ENCODE measurements at places on chromosomes 4 and X.

DNA sequence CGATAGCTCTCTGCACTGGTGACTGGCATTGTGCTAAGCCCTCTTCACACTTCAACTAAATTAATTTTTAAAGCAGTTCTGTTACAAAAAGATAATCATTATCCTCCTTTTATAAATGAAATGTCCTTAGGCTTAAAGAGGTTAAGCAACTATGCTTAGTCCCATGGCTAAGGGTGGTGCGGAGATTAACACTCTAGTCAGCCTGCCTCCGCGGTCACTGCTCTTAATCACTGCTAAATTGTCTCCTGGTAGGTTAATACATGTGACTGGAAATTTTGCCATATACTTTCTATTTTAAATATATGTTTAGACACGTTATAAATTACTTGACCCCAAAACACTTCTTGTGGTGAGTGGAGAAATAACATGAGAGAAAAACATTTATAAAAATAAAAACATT, 473.7 kb downstream of the CENPC start:
- H3K4me1 ChIP-seq: no peaks in the 10 kb centered on the region
- no peak overlapping the region for H3K4me3 ChIP-seq
- no peak for DNase-seq
- H3K36me3 ChIP-seq: no peaks in the 10 kb centered on the region
- H3K27ac ChIP-seq: no peak overlapping the region

DNA sequence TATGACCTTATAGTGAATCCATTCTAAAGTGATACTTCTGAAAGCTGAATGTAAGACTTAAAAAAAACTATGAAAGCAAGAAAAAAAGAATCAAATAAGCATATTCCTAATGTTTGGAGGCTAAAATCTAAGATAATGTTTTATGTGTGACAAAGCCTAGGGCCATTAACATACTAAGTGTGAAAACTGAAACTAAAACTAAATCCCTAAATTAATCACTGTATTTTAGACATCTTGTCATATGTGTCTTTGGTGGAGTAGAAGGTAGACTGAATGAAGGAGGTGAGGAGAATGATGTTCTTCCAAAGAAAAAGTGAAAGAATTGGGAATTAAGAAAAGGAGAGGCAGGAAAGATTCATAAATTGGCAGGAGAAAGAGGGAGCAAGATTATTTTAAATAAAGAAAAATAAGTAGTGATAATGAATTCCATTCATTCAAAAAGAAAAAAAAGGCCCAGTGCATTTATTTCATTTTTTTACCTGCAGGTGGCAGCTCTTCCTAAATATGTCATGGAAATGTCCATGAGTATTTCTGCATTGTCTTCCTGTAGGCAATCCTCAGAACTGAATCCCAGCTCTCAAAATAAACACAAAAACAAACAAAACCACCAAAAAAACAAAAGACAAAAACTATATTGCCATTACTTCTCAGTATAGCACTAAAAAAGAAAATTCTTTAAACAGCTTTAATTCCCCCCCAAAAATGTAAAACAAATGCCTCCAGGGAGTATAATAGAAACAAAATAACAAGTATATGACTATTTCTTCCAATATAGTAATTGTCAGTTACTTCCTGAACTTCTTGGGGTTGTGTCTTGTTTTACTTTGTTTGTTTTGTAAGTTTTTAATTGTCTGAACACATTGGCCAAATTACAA, 17.0 kb upstream of the AP1AR start:
- no peak overlapping the region for H3K27ac ChIP-seq
- no peak for DNase-seq
- no peaks in the 10 kb centered on the region for H3K36me3 ChIP-seq
- H3K4me1 ChIP-seq: no peaks in the 10 kb centered on the region
- no peaks in the 10 kb centered on the region for H3K27me3 ChIP-seq

DNA sequence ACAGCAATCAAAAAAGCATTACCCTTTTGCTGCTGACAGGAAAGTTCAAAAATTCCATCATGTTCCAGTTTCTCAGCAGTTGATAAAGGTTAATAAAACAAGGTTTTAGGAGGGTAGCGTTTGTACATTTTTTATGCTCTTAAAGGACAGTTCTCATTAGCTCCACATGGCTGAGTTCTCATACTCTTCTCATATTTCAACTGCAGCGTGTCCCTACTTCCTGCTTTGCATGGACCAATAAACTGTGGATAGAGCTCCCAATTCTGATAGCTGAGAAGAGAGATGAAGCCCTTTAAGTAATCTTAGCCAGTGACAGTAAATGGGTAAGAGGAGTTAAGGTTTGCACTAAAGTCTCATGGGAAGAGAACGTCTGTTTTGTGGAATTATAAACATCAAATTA, 53.5 kb downstream of the SPANXA2 start:
- no peaks in the 10 kb centered on the region for H3K36me3 ChIP-seq
- no peak for DNase-seq
- H3K4me1 ChIP-seq: no peaks in the 10 kb centered on the region
- no peak overlapping the region for H3K4me3 ChIP-seq
- H3K27ac ChIP-seq: no peak overlapping the region

DNA sequence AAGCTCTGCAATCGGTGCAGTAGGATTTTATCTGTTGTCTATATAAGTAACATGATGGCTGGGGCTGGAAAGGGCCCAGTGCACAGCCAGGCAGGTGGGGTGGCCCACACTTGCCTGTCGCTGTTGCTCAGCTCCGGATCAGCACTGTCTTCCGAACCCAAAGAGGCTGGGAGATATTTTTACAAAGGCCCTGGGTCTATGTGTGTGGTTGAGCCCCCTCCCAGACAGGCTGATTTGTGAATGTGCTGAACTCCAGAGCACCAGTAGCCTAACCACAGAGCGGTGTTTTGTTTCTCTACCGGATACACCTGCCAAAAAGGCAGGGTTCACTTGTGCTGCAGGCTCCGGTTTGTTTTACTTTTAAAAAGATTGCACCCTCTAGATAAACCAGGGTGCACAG, 33.5 kb upstream of the CHRNA9 start:
- peaks cover 93% of the 10 kb centered on the region for H3K4me1 ChIP-seq
- peak overlapping the region; percentile 82 for H3K27ac ChIP-seq
- no peaks in the 10 kb centered on the region for H3K27me3 ChIP-seq
- no peak overlapping the region for H3K4me3 ChIP-seq
- peak; percentile 77 for DNase-seq

- DNase-seq: no peak
- peaks cover 9% of the 10 kb centered on the region for H3K36me3 ChIP-seq
- H3K27ac ChIP-seq: no peak overlapping the region
- H3K27me3 ChIP-seq: no peaks in the 10 kb centered on the region
- H3K4me3 ChIP-seq: no peak overlapping the region
- peaks cover 36% of the 10 kb centered on the region for H3K4me1 ChIP-seq
These were observed 3.0 kb downstream of the KIAA0232 start for GRCh38 chr4:6785572-6785925.

DNA sequence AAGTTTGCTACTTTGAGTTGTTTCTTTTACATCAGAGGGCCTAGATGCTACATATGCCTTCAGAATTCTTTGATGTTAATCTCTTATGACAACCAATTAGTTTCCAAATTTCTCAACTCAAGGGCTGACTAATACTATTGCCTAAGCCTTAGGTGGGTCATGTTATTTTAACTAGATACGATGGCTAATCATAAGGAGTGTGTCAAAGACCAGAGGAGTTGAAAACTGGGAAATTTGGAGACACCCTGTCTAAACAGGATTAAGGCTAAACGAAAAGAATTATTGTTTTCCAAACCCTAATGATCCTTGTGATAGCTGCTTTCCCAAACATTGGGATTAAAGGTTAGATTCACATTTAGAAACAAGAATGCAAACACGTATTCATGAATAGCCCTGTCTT, 228.5 kb downstream of the PCDH7 start:
- no peaks in the 10 kb centered on the region for H3K27me3 ChIP-seq
- H3K27ac ChIP-seq: no peak overlapping the region
- no peak overlapping the region for H3K4me3 ChIP-seq
- H3K36me3 ChIP-seq: no peaks in the 10 kb centered on the region
- no peaks in the 10 kb centered on the region for H3K4me1 ChIP-seq

- no peak overlapping the region for H3K27ac ChIP-seq
- H3K4me3 ChIP-seq: no peak overlapping the region
- no peaks in the 10 kb centered on the region for H3K4me1 ChIP-seq
- no peaks in the 10 kb centered on the region for H3K27me3 ChIP-seq
- no peak for DNase-seq
These were observed 621.9 kb downstream of the TECRL start for GRCh38 chr4:63787326-63787725.

DNA sequence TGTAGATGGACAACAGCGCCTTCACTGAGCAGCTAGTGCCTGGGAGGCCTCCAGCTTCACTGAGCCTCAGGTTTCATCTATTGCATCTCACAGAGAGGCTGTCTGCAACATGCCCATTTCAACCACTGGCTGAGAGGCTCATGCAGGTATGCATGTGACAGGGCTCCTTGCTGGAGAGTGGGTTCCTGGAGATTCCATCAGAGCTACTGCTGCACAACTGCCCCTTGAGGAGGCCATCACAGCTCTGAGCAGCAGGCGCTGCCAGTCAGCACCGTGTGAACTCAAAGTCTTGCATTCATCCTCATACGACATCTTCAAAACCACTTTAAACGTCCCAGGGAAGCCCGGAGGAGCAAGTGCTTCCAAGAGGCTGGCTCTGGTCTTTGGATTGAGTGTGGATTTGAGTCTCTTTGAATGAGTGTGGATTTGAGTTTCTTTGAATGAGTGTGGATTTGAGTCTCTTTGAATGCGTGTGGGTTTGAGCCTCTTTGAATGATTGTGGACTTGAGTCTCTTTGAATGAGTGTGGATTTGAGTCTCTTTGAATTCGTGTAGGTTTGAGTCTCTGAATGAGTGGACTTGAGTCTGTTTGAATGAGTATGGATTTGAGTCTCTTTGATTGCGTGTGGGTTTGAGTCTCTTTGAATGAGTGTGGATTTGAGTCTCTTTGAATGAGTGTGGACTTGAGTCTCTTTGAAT, 8.7 kb downstream of the P2RY8 start:
- no peak for DNase-seq
- peaks cover 46% of the 10 kb centered on the region for H3K4me1 ChIP-seq
- no peak overlapping the region for H3K27ac ChIP-seq
- H3K4me3 ChIP-seq: no peak overlapping the region
- no peaks in the 10 kb centered on the region for H3K27me3 ChIP-seq
- H3K36me3 ChIP-seq: peaks cover 52% of the 10 kb centered on the region

- DNase-seq: no peak
- H3K4me3 ChIP-seq: no peak overlapping the region
- no peaks in the 10 kb centered on the region for H3K4me1 ChIP-seq
- no peaks in the 10 kb centered on the region for H3K36me3 ChIP-seq
- no peaks in the 10 kb centered on the region for H3K27me3 ChIP-seq
These were observed 179.1 kb upstream of the KLHL4 start for GRCh38 chrX:87338510-87338909.

GRCh38 chr4:21134994-21135393, 434.7 kb downstream of the PACRGL start:
- no peak for DNase-seq
- H3K27ac ChIP-seq: no peak overlapping the region
- no peaks in the 10 kb centered on the region for H3K27me3 ChIP-seq
- no peak overlapping the region for H3K4me3 ChIP-seq
- no peaks in the 10 kb centered on the region for H3K36me3 ChIP-seq

GRCh38 chrX:139930916-139931645, 1.8 kb downstream of the ATP11C start:
- no peaks in the 10 kb centered on the region for H3K36me3 ChIP-seq
- H3K4me1 ChIP-seq: peaks cover 13% of the 10 kb centered on the region
- no peaks in the 10 kb centered on the region for H3K27me3 ChIP-seq
- H3K4me3 ChIP-seq: peak overlapping the region; percentile 78
- peak; percentile 14 for DNase-seq

DNA sequence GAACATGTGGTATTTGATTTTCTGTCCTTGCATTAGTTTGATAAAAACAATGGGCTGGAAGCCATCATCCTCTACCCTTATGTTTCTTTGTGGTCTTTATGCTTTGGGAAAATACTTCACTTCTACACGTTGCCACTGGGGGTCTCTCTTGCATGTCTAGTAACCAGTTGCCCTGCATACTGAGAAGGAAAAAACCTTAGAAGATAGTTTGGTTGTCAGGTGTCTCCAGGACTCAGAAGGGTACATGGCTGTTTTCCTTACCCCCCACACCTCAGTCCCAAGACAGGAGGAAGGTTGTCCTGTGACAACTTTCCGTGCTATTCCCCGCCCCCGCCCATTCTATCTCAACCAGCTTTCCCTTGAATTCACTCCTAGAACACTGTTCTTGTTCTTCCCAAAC, 62.1 kb upstream of the LANCL3 start:
- no peaks in the 10 kb centered on the region for H3K27me3 ChIP-seq
- no peaks in the 10 kb centered on the region for H3K36me3 ChIP-seq
- no peak overlapping the region for H3K27ac ChIP-seq
- H3K4me1 ChIP-seq: no peaks in the 10 kb centered on the region
- H3K4me3 ChIP-seq: no peak overlapping the region
- no peak for DNase-seq

DNA sequence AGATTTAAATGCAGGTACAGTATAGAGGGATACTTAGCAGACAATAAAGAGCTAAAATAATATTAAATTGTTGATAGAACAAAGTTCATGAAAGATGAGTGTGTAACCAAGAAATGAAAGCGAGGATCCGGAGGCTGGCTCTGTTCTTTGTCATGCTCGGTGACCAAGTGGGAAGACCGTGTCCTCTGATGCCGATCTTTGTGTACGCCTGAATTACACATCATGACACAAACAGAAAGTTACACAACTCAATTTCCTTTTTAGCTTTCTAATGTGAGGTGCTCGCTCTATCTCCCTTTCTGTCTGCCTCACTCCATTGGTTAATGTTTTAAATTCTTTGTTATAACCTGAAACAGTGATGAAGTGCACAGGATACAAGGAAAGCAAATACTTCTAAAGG, 114.8 kb upstream of the NEIL3 start:
- DNase-seq: no peak
- no peaks in the 10 kb centered on the region for H3K4me1 ChIP-seq

GRCh38 chr4:156195914-156196313, 242.2 kb upstream of the CTSO start:
- H3K4me1 ChIP-seq: no peaks in the 10 kb centered on the region
- no peak for DNase-seq
- H3K27ac ChIP-seq: no peak overlapping the region
- no peak overlapping the region for H3K4me3 ChIP-seq

- H3K27ac ChIP-seq: no peak overlapping the region
- peaks cover 3% of the 10 kb centered on the region for H3K36me3 ChIP-seq
- H3K4me1 ChIP-seq: peaks cover 21% of the 10 kb centered on the region
- H3K27me3 ChIP-seq: no peaks in the 10 kb centered on the region
- DNase-seq: no peak
These were observed 5.4 kb downstream of the DAPP1 start for GRCh38 chr4:99821918-99822503.

- no peak for DNase-seq
- no peak overlapping the region for H3K27ac ChIP-seq
- H3K27me3 ChIP-seq: no peaks in the 10 kb centered on the region
- H3K4me3 ChIP-seq: no peak overlapping the region
- peaks cover 41% of the 10 kb centered on the region for H3K36me3 ChIP-seq
These were observed 70.5 kb downstream of the SEL1L3 start for GRCh38 chr4:25792200-25792791.

All from CD4-positive, alpha-beta T cell (primary cell).